ENCODE measurements at places on chromosomes 3 and 15. TPM values are rescaled to one million over a fixed set of nuclear protein-coding genes. Genes with fewer than 3 reads are reported as not detected.

Gene ITPKA
- 0.20 TPM for total RNA-seq

Gene GPR149
- not detected for total RNA-seq

Gene POU1F1
- total RNA-seq, result not detected

Gene GOLGA8R
- 0.28 TPM for total RNA-seq

Gene GPR156
- total RNA-seq, result 0.10 TPM

Gene IQCF5
- total RNA-seq, result not detected

Gene DPPA2
- not detected for total RNA-seq

Gene GOLGA8H
- total RNA-seq, result not detected

Gene GBE1
- 14.2 TPM for total RNA-seq

Gene SUCNR1
- total RNA-seq, result not detected

Gene TPM1
- 9.5 TPM for total RNA-seq

Gene SLC25A20
- total RNA-seq, result 13.9 TPM

Gene PFKFB4
- total RNA-seq, result 0.78 TPM

Gene ISL2
- not detected for total RNA-seq

Gene GOLGA8A
- total RNA-seq, result 74.4 TPM

Gene MYL3
- total RNA-seq, result not detected

Gene HOMER2
- total RNA-seq, result 2.3 TPM

Gene RCCD1
- total RNA-seq, result 18.4 TPM

Gene ITIH1
- total RNA-seq, result 0.19 TPM

Gene CFAP100
- total RNA-seq, result not detected

Gene LRRIQ4
- total RNA-seq, result not detected

Data from activated T-cell treated with anti-CD3 and anti-CD28 coated beads, Interleukin-2, amount 50 U/mL, for 4 hours (primary cell).